ENCODE measurements at places on chromosomes 2 and 18.

DNA sequence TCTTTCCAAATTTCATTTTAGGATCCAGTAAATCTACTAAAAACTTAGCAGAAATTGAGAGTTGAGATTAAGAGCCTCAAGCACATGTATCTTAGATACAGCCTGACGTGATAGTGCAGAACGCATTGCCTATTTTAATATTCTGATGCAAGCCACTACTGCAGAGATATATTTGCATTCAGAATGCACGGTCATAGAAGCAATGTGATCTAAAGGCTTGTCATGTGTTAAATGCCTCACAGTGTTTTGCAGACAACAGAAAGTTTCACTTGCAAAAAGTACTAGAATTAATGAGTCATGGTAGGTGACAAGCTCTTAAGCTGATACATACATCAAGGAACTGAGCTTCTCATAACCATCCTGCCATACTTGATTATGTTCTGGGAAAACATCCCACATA lies 886.7 kb upstream of the CHAC2 start:
- no peak for DNase-seq

GRCh38 chr2:60414495-60415138 lies 138.8 kb downstream of the BCL11A start:
- no peak for DNase-seq

GRCh38 chr2:28951910-28952835 lies 28.9 kb upstream of the TOGARAM2 start:
- DNase-seq: no peak

- no peak for DNase-seq
These were observed 58.1 kb upstream of the MCFD2 start for GRCh38 chr2:46973673-46974072.

- DNase-seq: no peak
These were observed 714.6 kb downstream of the ERBB4 start for GRCh38 chr2:211823886-211824479.

DNA sequence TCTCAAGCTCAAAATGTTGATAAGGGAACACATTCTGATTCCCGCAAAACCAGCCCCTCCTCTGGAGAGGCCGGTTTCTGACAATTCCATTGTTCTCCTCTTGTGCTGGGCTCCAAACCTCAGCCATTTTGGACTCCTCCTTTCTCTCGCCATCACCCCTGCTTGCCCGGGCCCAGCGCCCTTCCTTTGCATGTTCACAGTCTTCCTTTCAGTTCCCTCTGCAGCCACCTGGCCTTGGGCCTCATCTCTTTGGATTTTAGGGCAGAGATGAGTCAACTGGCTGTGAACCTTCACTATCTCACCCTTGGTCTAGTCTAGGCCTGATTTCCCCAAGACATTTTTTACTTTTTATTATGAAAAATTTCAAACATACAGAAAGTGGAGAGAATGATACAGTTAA lies 155.9 kb upstream of the MAP3K20 start:
- DNase-seq: no peak

DNA sequence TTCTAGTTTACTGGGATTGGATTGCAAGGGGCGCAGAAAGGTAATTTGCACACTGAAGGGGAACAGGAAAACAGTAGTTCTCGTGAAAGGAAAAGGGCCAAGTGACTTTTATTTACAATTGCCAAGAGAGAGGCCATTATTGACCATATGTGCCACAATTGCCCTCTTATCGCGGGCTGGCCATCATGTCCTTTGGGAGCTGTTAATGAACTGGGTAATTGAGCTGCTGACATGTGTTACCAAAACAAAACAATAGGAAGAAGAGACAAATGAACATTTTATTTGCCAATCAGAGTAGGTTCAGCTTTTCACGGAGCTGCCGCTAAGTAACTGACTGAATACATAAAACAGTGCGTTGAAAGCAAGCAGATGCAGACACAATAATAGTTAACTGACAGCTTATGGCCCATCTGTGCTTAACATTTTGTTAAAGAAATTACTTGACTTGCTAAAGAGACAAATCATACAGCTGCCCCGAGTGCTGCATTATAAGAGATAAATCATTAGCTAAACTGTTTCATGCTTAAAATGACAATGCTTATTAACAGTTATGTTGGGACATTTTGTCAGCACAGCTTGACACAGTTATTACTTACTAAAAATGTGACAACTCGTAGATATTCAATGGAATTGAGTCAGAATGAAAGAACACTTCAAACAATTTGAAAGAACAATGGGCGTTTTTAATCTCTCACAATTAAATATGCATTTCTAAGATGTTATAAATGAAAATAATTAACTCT lies 57.5 kb downstream of the PAX3 start:
- DNase-seq: no peak

- DNase-seq: no peak
These were observed 34.9 kb downstream of the CDC42EP3 start for GRCh38 chr2:37636381-37637066.

GRCh38 chr2:77778917-77779316 lies 256.7 kb upstream of the LRRTM4 start:
- DNase-seq: no peak

DNA sequence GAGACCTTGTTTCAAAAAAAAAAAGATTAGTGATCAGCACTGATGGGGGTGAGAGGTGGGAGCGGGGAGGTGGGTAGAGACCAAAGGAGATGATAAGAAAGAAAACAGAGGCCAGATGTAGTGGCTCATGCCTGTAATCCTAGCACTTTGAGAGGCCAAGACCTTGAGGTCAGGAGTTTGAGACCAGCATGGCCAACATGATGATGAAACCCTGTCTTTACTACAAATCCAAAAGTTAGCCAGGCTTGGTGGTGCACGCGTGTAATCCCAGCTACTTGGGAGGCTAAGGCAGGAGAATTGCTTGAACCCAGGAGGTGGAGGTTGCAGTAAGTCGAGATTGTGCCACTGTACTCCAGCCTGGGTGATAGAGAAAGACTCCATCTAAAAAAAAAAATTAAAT lies 9.5 kb upstream of the SLC35F6 start:
- no peak for DNase-seq

DNA sequence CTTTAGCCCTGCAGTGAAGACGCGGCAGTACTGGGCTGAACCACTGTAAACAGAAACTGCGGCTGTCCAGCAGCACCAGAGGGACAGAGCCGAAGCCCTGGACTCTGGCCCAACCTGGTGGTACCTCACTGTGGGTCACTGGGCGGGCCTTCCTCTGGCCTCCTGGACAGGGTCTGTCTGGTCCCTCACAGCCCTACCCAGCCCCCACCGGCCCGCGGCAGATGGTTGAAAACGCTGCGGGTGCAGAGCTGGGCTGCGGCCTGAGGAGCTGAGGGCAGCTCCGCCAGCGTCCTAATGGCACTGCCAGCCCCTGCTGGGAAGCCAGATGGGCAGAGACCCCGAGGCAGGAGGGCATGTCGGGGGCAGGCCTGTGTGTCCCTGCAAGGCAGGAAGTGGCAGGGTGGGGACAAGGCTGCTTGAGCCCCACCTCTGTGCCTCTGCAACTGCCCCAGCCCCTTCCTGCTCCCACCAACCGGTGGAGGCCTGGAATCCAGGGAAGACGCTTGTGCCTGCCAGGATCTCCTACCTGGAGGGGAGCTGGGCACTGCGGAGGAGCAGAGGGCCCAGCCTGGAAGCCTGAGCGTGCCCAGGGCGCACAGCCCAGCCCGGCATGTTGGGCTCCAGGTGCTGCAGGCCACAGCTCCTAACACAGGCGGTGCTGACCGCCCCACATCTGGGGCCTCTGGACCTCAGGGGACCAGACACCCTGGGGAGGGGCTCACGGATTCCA lies 36.3 kb downstream of the HS6ST1 start:
- no peak for DNase-seq

DNA sequence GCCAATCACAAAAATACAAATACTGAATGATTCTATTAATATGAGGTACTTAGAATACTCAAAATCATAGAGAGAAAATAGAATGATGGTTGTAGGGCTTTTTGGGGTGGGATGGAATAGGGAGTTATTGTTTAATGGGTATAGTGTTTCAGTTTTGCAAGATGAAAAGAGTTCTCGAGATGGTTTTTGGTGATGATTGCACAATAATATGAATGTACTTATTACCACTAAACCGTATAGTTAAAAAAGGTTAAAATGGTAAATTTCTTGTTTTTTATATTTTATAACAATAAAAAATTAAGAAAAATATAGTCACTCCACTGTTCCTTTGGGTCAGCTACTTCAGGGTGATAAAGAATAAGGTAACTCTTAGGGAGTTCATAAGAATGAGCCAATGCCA lies 560.1 kb downstream of the TDRD15 start:
- DNase-seq: no peak

DNA sequence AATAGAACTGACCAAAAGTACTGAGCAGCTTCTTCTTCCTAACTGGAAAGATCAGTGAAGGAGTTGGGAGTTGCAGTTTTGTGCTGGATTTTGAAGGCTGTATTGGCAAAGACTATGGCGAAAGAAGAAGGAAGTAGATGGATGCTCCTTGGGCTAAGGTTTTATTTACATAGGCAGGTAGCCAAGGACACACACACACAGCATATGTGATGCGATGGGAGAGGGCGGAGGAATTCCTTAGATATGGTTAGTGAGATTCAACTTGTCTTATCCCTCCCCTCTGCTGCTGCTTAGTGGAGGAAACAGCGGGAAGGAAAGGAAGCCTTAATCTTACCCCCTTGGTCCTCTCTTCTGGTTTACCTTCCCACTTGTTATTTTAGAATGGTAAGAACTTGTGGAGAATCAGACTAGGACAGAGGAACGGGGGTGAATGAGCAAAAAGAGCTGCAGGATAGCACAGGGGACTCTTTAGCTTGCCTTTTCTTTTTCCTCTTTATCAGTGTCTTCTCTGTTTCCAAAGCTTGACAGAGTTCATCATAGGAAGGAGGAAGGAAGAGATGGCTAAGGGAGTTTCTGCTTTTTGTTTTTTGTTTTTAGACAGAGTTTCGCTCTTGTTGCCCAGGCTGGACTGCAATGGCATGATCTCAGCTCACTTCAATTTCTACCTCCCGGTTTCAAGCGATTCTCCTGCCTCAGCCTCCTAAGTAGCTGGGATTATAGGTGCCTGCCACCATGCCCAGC lies 87.9 kb downstream of the OSBPL6 start:
- DNase-seq: no peak

DNA sequence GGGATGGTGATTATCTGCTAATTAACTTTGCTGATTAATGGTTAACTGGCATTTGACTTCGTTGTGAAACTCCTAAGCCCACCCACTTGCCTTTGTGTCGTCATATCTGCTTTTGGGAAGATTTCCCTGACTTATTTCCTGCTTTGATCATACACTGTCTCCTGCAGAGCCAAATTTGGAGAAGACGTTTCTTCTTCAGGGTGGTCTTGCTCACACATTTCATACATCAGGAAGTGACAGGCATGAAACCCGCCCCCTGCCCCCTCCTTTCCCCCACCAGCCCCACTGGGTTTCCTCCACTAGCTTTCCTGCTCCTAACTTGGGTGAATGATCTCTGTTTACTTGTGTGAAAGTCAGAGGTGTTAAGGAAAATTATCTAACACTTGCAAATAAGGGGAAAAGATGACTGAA lies 300.1 kb downstream of the TSN start:
- DNase-seq: no peak

All from CMK (cell line).